Articular chondrocyte of knee joint (primary cell): ENCODE measurements at places on chromosomes 5 and 9. TPM values are rescaled to one million over a fixed set of nuclear protein-coding genes. Genes with fewer than 3 reads are reported as not detected.

PDCD1LG2 gene
- 8.9 and 9.1 TPM in 2 replicates for total RNA-seq

KCNV2 gene
- total RNA-seq = not detected in 2 replicates

CACFD1 gene
- 6.6 and 7.3 TPM in 2 replicates for total RNA-seq

CCDC171 gene
- 6.4 and 6.8 TPM in 2 replicates for total RNA-seq

CDH6 gene
- 0.97 and 3.8 TPM in 2 replicates for total RNA-seq

PCDHGA4 gene
- total RNA-seq = 6.7 and 8.9 TPM in 2 replicates

SLC9A3 gene
- 1.1 and 1.3 TPM in 2 replicates for total RNA-seq

ZNG1C gene
- 17.4 and 22.7 TPM in 2 replicates for total RNA-seq

PCDHA1 gene
- under 0.01 and 0.11 TPM in 2 replicates for total RNA-seq

NMUR2 gene
- not detected in 2 replicates for total RNA-seq

PCDH1 gene
- 0.52 and 1.1 TPM in 2 replicates for total RNA-seq

ZNF366 gene
- total RNA-seq = under 0.01 TPM in 1 of 2 replicates, not detected in the other

MYOT gene
- total RNA-seq = not detected in 2 replicates

SYNPO gene
- 9.7 and 12.5 TPM in 2 replicates for total RNA-seq

SHROOM1 gene
- total RNA-seq = 3.8 and 6.7 TPM in 2 replicates

PCSK1 gene
- total RNA-seq = 54.8 and 55.9 TPM in 2 replicates

PLK2 gene
- total RNA-seq = 132 and 233 TPM in 2 replicates

ARPC5L gene
- total RNA-seq = 12.8 and 15.2 TPM in 2 replicates

PCDHAC1 gene
- total RNA-seq = under 0.01 and 0.13 TPM in 2 replicates

PCDHB14 gene
- total RNA-seq = 3.8 and 4.4 TPM in 2 replicates

GTF3C5 gene
- 33.7 and 35.7 TPM in 2 replicates for total RNA-seq

SH3TC2 gene
- 0.65 and 1.5 TPM in 2 replicates for total RNA-seq

NREP gene
- total RNA-seq = 302 and 306 TPM in 2 replicates
